Stimulated activated CD8-positive, alpha-beta memory T cell treated with anti-CD3 and anti-CD28 coated beads, Interleukin-15, amount 100 ng/mL, for 48 hours (primary cell): ENCODE measurements at places on chromosomes 5 and 9.

DNA sequence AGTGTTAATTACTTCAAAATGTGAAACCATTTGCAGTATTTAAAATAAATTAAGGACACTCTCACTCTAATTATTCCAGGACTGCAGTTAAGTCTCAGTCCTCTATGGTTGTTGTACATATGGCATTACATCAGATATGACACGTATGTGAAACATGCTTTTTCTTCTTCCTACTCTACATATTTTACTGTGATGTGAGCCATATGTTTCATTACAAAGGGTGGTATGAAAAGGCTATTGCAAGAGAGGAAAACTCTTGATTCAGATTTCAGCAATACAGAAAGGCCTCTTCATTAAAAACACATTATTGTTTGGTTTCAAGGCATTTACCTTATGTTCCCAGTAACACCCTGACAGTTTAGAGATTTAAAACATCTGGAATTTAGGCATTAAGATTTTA lies 964.5 kb upstream of the DMAC1 start:
- no peak for DNase-seq

GRCh38 chr5:76298852-76299251 lies 104.2 kb upstream of the IQGAP2 start:
- DNase-seq: no peak

DNA sequence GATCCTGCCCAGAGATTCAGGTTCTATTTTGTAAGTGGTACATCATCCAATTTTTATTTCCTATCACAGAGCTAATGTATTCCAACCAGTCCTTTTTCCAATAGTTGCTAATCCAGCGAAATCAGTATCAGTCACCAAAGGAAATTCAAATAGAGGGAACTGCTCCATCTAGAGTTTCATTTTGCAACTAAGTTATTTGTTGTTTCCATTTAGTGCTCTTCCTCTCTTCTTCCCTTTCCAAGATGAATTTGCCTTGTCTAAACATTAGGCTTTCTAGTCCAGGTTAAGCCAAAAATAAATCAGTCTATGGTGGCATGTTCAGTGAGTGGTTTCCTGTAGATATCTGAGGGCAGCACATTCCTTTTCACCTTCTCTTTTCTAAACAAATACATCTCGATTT lies 79.8 kb upstream of the SPATA31D4 start:
- no peak for DNase-seq

DNA sequence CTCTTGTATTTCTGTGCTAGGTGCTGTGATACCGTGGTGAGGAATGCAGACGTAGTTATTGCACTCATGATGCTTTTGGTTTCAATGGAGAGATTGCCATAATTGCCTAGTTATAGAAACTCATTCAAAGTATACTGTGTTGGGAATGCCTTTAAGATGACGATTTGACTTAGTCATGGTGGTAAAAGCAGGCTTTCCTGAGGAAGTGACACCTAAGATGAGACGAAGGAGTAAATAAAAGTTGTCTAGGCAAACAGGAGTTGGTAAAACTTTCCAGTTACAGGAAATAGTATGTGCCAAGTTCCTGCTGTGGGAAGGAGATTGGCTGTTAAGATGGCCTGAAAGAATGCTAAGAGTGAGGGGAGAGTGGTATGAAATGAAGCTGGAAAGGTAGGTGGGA lies 48.1 kb downstream of the FOCAD start:
- DNase-seq: no peak

DNA sequence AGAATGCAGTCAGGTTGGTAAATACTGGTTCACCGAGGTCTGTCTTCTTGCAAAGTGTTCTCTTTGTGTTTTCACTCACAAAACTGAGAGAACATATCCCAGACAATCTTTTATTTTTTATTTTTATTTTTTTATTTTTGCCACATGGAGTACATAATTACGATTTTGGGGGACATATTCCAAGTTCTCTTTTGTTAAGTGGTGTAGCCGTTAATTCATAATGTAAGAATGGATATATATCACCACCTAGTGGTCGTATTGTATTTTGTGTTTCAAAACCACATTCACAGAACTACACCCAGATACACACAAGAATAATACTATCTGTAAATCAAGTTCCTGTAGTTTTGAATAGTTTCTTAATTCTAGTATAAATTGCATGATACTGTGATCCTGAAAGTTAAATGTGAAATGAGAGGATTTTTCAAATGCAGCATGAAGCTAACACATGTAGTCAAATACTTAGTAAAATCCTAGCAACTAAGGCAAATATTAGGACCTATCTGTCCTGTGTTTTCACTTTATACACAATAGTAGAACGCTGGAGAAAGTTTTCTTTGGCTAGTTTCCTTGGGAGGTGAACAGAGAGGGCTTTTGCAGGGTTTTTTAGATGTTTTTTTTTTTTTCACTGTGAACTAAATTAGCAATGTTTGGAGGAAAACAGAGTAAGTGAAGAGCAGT lies 92.7 kb downstream of the VCAN start:
- DNase-seq: no peak

GRCh38 chr9:78860801-78861475 lies 564.0 kb downstream of the PSAT1 start:
- DNase-seq: no peak

DNA sequence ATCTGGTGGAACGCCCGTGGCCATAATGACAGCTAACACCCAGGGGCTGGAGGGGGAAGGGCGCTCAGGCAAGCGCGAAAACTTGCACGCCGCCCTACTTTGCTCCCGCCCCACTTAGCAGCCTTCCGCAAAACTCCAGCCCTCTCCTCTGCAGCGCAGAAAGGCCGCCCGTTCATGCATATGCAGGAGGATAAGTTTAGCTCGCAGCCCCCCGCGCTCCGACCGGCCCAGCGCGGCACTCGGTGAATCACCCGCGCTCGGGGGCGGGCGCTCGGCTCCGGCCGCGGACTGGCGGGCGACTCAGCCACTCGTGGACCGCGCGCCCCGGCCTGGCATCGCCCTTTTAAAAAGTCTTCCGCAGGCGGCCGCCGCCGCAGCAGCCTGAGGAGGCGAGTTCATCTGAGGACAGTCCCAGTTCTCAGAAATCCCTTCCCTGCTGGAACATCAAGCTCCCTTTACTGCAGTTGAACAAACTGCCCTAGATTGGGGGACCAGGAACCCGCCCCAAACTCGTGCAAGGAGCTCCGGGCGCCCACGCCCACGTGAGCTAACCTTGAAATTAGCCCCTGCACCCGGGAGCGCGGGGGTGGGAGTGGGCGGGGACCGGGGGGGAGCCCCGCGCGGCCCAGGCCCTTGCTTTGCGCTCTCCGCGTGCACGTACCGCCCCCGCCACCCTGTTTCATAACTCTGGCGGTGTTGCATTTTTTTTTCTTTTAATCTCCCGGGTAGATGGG lies 4.5 kb upstream of the KLF9 start:
- DNase-seq: peak; percentile 84

DNA sequence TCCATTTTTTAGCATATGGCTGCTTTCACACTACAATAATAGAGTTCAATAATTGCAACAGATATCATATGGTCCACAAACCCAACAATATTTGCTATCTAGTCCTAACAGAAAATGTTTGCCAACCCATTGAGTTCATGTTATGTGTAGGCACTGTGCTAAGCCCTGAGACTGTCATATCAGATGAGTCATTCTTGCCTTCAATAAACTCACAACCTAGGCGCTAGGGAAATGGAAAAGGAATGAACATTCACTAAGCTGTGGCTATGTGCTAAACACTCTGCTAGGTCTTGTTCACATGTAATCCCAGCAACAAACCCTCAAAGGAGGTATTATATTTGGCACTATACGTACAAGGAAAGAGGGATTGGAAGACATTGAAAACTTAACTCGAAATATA lies 8.4 kb upstream of the TIMD4 start:
- no peak for DNase-seq

GRCh38 chr5:149550594-149551226 lies 529 bp downstream of the CSNK1A1 start:
- no peak for DNase-seq

DNA sequence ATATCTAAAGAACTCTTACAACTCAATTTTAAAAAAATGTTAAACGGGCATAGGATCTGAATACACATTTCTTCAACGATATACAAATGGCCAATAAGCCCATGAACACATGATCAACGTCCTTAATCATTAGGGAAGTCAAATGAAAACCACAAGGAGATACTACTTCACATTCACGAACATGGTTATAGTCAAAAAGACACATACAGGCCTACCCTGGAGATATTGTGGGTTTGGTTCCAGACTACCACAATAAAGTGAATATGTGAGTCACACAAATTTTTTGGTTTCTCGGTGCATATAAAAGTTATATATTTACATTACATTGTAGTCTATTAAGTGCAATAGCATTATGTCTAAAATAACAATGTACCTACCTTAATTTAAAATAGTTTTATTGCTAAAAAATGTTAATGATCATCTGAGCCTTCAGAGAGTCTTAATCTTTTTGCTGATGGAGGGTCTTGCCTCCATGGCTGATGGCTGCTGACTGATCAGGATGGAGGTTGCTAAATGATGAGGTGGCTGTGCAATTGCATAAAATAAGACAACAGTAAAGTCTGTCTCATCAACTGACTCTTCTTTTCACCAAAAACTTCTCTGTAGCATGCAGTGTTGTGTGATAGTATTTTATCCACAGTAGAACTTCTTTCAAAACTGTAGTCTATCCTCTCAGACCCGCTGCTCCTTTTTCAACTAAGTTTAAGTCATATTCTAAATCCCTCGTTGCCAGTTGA lies 15.1 kb downstream of the AK3 start:
- no peak for DNase-seq

DNA sequence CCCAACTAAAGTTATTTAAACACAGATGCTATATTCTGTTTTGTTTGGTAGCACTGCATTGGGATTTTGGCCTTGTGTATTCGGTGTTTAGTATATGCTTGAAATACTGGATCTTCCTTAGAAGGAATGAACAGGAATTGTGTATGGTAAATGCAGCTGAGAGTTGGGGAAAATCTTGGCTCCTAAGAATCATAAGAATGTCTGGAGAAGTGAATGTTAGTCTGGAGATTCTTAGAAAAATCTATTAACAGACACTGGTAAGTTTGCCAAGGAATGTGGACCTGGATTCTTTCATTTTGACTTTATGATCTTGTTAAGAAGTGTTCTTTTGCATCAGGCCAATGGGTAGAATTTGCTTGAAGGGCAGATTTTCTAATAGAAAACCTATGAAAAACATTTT lies 38.9 kb downstream of the SNX30 start:
- DNase-seq: no peak

GRCh38 chr5:149210968-149211490 lies 60.6 kb upstream of the AFAP1L1 start:
- DNase-seq: no peak

DNA sequence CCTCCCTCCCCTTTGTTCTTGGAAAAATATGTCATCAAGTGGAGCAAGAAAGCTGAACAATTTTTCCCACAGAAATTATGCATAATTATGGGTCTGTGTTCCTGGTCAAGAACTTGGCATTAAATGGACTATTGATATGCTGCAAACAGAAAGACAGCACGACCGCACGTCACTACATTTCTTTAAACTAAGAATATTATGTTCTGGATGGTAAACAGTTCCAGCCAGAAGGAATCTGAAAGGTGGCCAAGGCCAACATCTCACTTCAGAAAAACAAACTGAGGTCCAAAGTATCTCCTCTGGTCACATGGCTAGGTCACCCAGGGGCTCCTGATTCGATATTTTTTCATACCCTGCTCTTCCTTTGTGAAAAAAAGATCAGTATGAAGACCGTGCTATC lies 173.3 kb upstream of the GAS1 start:
- DNase-seq: no peak

GRCh38 chr9:98214811-98215210 lies 22.4 kb upstream of the CORO2A start:
- DNase-seq: no peak

DNA sequence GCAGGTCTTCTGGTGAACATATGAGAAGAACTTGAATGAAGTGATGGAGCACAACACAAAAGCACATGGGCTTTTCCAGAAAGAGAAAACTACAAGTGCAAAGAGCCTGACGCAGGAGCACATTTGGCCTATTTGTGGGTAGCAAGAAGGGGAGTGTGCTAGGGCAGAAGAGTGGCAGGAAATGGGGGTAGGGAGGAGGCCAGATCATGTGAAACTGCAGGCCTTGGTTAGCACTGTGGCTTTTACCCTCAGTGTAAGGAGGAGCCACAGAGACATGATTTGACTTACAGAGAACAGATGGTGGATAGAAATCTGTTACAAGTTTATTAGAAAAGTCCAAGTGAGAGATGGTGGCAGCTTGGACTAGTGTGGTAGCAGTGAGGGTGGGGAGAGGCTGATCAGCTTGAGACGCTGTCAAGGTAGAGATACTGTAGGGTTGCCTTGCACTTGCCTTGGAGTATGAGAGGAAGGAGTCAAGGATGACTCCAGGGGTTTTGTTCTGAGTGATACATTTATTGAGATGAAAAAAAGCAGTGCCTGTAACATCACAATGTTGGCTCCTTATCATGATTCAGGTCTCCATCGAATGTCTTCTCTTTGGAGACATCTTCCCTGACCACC lies 126.7 kb downstream of the PPP2R2B start:
- DNase-seq: peak; percentile 48

GRCh38 chr9:91248707-91249106 lies 113.0 kb downstream of the AUH start:
- DNase-seq: no peak

- no peak for DNase-seq
Observed at GRCh38 chr9:129481424-129481809, 139.5 kb downstream of the C9orf50 start.

DNA sequence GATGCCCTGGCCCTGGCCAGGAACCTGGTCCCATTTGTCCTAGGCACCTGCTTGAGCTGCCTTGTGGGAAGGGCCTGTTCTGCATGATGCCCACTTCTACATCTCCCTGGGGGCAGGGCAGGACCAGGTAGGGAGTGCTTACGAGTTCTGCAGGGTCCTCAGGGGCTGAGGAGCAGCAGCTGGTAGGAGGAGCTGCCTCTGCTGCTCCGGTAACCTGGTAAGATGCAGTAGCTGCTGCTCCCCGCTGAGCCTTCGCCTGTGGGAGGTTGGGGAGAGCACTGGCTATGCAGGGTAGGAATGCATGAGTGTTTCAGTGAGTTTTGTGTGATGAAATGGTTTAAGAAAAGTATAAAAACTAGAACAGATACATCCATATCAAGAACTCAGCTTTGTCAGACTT lies 13.6 kb downstream of the LRRC8A start:
- no peak for DNase-seq

DNA sequence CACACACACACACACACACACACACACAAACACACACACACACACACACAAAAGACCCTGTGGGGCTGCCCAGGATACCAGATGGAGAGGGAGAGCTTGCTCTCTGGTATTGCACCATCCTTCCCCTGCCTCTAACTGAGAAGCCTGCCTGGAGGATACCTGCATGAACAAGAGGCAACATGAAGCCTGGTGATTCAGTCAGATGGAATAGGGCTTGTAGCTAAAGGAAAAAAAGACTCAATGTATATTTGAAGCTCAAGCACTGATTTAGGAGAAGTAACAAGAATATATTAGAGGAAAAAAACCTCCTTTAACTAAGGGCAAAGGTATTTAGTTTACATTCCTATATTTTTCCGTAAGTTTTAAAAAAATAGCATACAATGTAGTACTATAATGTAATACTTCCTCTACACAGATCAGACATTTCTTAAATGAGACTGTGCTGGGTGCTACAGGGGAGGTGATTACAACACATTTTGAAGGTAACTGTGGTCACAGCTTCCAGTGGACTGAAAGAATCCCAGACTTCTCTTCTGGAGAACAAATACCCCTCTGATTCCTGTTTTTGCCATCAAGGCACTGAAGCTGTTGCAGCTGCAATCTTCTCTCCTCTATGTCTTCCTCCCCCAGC lies 169.3 kb downstream of the DCP2 start:
- no peak for DNase-seq
